ENCODE measurements at places on chromosomes 3 and 15.
A peak's percentile ranks its signal among the peaks of the same experiment; 100 is the strongest.

DNA sequence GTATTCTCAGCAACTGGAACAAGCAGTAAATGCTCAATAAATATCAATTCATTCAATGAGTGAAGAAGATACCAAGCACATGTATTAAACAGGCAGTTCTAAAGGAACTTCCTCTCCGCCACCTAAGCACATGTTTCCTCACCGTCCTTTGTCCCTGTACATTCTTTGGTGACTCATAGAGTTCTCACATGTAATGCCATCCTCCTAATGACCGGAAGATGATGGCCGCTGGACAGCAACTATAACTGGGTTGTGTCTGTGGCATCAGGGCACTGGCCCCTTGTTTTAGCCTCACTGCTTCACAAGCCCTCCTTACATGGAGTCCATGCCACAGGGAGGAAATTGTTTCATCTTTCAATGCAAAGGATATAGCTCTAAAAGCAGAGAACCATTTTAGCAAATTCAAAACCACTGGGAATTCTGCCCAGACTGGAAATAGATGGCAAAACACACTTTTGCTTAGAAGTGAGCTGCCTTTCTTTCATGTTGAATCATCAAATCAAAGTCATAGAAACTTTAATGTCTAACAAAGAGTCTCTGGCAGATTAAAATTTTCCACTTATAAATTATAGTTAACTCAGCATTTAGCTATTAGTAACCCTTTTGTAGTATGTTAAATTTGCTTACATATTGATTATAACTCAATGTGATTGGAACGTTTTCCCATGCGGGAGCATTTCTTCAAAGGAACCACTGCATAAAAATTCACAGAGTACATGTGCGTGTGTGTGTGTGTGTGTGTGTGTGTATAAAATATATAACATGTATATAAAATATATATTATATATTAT lies 74.1 kb downstream of the GAP43 start:
- no peak for DNase-seq

DNA sequence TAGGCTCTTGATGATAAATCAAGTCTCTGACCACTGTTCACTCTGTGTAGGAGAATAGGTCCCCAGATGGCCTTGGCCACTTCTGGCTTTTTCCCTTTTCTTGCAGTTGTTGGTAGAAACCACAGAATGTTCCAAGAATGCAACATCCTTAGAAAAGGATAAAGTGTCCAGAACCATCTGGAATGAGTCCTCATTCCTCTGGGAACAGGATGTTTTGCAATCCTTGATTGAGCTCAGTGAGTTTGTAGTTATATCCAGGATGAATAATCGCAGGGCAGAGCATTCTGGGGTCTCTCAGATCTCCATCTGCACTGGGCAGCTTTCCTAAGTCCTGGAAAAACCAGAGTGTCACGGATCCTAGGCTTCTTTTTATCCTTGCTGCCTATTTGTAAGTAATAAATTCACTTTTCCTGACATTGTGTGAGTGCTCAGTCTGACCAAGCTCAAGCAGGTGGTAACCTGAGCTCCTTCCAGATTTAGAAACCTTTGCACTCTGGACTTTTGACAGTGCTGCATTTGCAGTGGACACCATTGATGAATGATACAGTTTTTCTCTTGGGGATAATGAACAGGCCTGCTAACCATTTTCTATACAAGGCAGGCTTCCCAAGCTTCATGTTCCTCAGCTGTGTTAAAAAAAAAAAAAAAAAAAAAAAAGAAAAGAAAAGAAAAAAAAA lies 1028.6 kb downstream of the OTOL1 start:
- DNase-seq = no peak

DNA sequence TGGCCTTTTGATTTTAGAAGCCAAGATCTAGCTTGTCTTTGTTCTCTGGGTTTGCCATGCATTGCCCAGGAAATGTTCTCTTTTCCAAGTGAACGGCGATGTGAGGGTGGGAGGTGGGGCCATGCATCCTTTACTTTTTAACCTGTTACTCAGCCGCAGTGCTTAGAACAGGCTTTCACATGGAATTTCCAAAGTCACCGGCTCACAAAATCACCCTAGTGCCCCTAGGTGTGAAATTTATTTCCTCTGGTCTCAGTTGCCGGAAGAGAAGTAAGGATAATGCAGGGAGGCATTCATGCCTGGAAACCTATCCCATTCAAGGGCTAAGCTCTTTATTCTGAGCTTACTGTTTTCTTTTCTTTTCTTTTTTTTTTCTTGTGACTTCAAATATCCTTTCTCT lies 93.2 kb downstream of the CACNA2D3 start:
- DNase-seq = no peak

DNA sequence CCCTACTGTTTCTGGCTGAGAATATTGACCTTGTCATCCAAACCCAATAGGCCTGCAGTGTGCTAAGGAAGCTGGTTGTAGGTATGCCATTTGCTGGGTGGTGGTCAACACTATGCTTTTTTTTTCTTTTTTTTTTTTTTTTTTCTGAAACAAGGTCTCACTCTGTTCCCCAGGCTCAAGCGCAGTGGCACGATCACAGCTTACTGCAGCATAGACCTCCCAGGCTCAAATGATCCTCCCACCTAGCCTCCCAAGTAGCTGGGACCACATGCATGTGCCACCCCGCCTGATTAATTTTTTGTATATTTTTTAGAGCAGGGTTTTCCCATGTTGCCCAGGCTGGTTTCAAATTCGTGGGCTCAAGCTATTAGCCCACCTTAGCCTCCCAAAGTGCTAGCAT lies 35.7 kb upstream of the RHO start:
- no peak for DNase-seq

DNA sequence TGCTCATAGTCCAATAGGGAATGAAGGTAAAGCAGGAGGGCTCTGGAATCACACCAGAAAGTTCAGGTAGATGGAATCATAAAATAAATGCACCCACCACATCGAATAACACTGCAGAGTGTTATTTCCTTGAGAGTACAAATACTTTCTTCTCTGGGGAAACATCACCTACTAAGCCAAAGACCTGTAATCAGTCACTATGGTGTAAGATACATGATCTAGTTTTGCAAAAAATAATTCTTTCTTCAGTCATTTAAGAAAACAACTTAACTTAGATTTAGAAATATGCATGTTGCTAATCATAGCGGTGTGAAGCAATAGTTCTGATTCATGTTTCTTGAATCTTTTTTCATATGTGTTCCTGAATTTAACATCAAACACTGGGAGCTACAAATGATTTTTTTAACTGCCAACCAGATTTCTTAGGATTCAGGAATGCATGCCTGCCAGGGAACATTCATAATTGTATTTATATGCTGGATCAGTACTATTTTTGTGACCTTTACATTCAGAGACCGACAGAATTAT lies 40.2 kb upstream of the MEIS2 start:
- DNase-seq = no peak

DNA sequence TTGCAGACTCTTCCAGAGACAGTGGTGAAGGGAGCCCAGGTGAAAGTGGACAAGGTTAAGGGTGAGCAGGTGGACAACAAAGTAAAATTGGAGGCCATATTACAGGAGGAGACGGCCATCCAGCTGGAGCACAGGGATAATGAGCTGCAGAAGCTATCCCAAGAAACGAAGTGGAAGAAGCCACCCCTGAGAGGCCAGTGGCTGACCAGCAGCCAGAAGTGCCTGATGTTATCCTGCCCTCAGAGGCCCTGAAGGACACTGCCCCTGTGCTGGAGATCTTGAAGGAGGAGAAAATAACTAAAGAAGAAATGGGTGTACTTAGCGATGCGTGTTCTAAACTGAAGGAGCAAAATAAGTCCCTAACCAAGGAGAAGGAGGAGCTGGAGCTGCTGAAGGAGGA lies 107.6 kb downstream of the SMAD6 start:
- no peak for DNase-seq

DNA sequence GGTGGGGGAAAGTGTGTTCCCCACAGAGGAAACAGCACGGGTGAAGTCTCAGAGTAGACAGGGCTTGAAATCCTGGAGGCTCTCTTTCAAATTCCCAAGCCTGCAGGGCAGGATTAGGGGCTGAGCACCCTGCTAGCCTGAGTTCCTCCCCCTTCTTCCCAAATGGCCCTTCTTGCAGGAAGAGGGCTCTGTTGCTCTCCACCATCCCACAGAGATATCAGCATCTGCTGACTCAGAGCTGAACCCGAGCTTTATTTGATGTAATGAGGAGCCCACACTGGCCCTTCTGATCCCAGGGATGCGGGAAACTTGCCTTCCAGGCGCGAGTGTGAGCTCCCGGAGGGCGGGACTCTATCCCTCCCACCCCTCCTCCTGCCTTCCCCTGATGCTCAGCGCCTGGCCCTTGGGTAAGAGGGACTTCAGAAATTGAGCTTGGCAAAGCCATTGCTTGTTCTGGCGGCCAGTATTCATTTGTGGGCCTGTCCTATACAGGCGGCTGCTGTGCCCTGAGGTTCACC lies 1.4 kb upstream of the STRA6 start:
- no peak for DNase-seq

DNA sequence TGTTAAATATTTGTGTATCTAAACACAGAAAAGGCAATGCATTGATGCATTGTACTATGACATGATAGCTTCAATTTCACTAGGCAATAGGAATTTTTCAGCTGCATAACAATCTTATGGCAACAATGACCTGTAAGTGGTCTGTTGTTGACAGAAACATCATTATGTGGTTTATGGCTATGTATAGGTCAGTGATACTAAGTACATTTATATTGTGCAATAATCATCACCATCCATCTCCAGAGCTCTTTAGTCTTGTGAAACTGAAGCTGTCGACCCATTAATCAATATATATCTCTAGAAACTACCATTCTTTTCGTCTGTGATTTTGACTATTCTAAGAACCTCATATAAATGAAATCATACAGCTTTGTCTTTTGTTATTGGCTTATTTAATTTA lies 200.1 kb upstream of the ZNF717 start:
- no peak for DNase-seq

- DNase-seq = no peak
Observed at GRCh38 chr3:63095-63765, 133.3 kb upstream of the CHL1 start.

- no peak for DNase-seq
Observed at GRCh38 chr3:69716119-69716518, 23.1 kb upstream of the MITF start.

DNA sequence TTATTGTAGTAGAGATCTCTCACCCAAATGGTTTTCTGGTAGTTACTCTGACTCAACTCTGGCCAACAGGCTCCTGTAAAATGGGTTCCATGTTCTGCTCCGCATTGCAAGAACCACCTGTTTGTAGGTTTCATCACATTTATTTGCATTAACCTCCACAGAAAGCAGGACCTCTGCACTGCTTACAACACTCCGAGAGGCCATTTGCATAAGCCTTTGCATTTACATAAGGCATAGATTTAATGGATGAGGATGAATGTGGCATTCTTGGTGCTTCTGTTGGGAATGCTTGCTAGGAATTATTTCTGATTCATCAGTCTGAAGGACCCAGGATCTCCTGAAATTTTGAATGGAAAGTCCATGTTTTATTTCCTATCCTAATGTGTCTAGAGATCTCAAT lies 320.1 kb downstream of the ZNF621 start:
- DNase-seq = no peak

GRCh38 chr3:102532901-102533300 lies 98.1 kb downstream of the ZPLD1 start:
- DNase-seq = peak; percentile 22

DNA sequence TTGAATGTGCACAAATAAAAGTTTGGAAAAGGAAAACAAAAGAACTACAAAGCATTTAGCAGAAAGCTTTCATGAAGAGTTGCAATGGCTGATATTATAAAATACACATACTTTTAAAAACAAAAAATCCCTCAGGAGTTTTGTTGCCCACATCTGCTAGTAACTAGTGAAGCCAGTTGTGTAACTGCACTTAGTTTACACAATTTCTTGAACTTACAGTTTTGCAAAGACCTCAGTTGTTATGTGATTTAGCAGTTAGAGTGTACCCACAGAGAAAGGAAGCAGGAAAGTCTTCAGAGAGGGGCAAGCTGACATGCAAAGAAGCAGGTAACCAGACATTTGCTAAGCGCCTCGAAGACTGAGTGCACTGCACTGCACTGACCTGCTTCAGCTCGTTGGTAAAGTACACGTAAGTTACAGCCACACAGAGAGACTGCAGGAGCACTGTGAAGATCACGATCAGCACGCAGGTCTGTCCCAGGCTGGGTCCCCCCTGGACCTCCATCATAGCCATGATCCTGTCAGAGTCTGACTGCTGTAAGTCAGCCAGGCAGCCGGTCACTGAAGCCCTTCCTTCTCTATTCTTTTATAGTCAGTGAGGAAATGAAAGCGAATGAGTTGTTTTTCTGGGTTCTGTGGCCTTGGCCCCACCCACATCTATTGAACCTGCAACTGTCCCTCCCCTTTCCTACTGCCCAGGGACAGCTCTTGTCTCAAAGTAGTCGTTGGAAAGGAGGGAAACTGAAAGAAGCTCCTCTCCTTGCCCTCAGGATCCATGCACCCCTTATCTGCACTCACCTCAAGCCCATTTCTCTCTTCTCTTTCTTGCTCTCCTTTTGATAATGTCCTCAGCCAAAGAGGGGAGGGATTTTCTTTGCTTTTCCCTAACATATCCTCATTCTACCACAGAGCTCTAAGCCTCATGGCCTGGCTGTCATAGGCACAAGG lies at the start of gene TNFSF10:
TSS of gene TNFSF10 (minus strand) at position 560 of the 948 bp plus-strand sequence. CDS start at position 514, 46 bp downstream.
- DNase-seq = peak; percentile 91

DNA sequence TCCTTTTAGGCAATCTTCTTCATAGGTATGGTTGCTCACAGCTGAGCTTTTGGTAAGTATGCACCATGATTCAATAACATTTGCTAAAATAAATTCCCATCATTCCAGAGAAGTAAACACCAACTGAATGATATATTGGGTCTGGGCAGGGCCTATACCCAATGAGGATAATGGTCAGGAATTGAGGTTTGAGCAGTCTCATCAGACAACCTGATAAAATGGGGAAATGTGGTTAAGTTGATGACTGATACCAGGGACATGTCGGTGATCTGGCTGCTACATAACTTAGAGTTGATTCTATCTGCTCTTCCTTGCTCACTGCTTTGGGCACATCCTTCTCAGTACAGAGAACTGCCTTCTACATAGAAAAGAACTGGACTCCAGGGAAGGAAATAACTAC lies 92.9 kb downstream of the GPR156 start:
- DNase-seq = no peak

DNA sequence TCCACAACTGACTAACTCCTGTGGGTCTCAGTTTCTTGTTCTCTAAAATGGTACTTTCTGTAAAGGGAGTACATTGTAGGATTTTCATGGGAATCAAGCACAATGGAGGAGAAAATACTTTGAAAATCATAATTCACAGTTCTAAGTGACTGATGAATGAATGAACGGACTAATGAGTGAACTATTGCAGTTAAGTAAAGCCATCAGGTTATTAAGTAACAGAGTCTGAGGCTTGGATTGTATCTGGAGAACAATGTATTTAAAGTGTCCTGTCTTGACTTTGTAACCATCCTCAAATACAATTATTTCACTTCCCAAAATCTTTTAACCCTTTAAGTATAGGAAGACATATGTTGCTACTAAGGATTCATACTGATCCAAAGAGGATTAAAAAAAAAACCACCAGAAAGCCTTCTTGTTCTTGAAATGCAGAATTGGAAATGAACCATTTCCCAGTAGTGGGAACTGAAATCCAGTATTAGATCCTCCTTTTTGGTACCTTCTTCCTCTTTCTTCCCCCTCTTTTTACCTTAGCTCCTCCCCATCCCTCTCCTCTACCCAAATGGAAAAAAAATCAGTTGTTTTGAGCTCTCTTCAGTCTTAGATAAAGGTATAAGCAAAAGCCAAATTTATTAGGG lies 13.2 kb upstream of the BCL6 start:
- no peak for DNase-seq
